ENCODE measurements at places on chromosomes 11 and 22.

- DNase-seq = no peak
These were observed 122.3 kb downstream of the ATXN10 start for GRCh38 chr22:45793892-45794291.

DNA sequence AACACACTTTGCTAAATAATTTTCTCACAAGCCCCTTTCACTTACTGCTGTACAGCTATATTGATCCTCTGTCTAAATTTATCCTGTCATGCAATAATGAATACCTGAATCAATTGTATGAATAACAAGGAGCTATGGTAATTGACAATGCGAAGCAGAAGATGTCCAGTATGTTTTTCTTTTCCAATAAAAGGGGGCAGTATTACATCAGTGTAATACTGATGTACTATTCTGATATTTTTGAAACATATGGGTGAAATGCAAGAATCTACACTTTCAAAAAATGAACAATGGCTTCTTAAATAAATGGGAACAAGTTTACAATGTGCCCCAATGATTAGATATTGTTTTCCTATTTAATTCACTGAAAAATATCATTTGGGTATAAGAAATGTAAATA, 315.1 kb downstream of the SOX6 start:
- no peak for DNase-seq

DNA sequence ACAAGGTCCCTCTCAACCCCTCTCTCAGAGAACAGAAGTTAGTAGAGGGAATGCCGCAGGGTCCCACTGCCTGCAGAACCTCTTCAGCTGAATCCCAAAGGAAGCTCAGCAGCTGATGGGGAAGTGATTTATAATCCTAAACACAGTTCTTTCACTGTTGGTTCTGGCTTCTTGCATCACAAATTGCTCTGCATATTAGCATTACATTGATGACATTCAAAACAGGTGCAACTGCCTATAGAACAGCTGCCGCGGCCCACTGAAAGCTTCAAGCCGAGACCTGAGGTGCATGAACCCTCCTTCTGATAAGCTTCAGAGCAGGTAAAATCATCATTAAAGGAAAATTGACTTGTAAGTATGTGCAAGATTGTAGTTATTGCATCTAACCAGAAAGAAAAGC, 75.2 kb upstream of the KIRREL3 start:
- no peak for DNase-seq

DNA sequence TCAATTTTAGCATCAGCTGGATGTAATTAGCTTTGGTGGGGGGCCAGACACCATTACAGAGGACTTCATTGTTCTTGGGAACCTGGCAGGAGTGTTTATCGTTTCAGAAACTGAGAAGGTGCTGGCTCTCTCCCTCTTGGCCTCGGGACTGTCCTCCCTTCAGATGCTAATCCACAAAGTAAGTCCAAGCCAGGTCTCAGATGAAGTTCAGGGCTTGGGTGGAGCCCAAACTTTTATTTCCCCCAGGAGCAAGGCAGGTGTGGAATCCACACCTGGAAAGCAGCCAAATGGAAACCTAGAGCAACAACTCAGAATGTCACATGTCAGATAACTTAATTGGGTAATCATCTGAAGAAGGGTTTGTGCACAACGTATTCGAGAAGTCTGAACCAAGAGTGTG, 119.2 kb downstream of the ME3 start:
- DNase-seq = no peak

DNA sequence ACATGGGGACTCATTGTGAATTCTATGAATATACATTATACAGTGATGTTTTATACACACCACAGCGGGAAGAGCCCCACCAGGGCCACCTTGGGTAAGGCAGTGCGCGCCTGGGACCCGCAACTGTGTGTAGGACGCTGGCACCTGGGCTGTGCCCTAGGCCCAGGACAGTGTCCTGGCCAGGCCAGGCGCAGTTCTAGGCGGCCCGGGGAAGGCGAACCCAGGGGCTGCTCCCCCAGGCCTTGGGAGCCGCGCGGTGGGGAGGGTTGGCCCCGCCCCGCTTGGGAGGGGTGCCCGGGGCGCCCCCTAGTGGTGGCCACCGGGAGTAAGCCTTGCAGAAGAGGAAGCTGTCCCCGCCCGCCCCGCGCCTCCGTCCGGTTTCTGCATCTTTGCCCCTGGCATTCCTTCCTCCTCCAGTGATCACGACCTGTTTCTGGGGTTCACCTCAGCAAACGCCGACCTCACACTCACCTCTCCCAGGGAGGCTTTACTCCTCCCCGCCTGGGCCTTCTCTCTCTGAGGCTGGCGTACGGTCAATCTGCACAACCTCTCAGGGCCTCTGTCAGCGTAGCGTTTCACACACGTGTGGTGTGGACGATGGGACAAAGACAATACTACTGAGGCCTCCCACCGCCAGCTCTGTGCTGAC, 9.5 kb upstream of the EHD1 start:
- peak; percentile 76 for DNase-seq

DNA sequence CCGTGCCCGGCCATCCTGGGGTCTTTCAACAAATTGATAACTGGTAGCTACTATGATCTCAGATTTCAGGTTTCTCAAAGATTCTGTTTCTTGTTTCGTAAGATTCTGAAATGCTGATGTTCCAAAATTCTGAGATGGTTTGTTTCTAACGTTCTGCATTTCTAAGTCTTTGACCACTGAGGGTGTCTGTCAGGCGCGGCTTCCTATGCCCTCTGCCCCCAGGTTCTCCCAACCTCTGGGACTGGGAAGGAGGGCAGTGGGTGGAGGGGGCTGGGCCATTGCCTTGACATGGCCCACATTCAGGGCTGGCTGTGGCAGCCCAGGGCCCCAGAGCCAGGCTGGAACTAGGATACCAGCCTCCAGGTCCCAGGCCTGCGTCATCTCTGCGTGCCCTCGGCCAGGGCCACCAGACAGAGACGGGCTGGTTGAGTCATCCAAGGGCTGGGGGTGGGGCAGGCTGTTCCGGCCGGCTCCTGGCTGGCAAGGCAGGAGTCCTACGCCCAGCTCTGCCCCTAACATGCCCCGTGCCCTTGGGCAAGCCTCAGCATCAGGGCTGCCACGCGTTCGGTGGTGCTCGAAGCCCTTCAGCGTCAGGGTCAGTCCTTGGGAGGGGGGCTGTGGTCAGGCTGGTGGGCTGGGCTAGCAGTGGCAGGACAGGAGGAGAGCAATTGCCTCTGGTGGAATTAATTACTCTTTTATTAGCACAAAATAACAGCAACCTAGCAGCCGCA, 5.2 kb downstream of the TMEM134 start:
- DNase-seq = no peak

DNA sequence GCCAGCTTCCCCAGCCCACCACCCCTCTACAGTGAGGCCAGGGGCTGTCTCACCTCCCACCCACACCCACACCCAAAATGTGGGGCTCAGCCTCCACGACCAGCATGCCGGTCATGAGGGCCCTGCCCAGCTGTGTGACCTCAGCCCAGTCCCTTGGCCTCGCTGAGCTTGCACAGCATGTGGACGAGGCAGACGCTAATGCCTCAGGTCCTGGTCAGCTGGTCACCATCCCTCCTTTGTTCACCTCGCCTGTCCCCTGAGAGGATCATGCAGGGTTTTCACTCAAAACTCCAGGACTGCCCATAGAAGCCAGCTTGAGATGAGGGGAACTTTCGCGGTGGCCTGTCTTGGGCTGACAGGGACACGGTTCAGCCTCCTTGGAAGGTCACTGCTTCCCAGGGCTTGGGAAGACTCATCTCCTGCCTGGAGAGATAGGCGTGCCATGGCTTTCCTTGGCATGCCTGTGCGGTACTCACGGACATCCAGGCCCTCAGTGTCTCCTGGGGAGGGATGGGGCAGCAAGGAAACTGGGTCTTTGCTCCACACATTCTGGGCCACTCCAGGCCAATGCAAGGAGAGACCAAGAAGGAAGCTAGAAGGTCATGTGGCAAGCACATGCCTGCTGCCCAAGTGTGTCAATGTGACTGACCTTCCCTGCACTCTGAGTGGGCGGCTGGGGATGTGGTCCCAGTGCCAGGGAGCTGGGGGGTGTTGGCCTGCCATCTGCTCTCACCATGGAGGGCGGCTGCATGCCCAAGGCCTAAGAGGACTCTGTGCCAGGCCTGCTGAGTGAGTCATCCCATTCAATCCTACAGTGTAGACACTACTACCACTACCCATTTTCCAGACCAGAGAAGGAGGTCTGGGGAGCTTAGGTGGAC, 3.2 kb upstream of the RTN4R start:
- DNase-seq = no peak

- no peak for DNase-seq
These were observed 37.6 kb upstream of the DBX1 start for GRCh38 chr11:20197881-20198280.

- DNase-seq = no peak
These were observed 690 bp downstream of the CKAP5 start for GRCh38 chr11:46845440-46845739.

- DNase-seq = no peak
These were observed 734 bp downstream of the SNU13 start for GRCh38 chr22:41687901-41688364.

DNA sequence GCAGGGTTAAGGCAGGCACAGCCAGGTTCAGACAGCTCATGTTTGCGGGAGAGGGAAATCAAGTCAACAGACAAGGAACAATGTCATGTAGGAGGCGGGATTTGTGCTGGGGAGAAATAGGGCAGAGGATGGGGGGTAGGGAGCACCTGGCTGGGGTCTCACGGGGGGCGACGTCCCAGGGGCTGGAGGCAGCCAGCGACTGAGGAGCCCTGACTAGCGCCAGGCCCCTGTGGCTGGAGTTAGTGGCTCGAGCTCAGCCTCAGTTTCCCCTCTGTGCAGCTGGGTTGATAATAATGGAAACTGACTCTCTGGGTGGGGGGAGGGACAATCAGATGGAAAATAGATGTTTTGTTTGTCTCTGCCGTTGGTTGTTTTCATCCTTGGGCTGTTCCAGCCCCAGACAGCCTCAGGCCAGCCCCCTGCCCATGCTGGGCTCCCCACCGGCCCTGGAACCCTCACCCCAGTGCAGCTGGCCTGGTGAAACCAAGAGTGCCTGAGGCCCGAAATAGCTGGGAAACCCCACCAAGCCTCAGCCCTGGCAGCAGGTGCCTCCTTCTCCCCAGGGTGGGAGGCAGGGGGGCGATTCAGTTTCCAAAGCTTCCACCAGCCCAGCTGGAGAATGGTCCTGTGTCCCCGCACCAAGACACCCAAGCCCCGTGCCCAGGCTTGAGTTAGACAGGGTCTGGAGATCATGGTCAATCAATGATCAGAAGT, 44.1 kb downstream of the IGLL5 start:
- no peak for DNase-seq

DNA sequence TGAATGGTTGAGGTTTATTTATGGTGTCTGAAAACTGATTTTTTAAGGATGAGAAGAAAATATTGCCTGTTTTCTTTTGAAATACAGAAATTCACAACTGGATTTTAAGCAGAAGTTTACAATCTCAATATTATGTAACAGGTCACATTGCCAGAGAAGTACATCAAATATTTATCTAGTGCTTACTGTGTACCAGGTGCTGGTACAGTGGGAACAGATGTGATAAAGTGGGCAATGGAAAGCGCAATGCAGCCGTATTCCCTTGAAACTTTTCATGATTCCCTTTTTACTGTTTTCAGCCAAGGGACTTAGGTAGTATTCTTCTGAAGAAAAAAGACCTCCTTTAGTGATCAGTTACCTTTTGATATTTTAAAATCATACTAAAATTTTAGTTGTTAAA, 49.6 kb downstream of the TTC17 start:
- no peak for DNase-seq

- DNase-seq = no peak
These were observed 139.2 kb downstream of the DSCAML1 start for GRCh38 chr11:117657794-117658193.

GRCh38 chr11:133809569-133810491, 35.5 kb downstream of the SPATA19 start:
- DNase-seq = no peak

GRCh38 chr22:31682751-31683150, 20.7 kb upstream of the PISD start:
- DNase-seq = no peak

DNA sequence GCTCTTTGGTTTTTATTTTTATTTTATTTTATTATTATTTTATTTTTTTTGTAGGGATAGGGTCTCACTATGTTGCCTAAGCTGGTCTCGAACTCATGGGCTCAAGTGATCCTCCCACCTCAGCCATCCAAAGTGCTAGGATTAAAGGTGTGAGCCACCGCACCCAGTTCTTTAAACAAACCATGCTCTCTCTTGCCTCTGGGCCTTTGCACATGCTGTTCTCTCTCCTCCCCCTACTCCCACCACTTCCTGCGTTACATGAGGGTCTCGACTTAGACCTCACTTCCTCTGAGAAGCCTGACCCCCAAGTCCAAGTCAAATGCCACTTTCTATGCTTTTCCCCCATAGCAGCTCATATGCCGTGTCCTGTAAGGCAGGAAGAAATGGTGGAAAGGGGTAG, 15.2 kb upstream of the TCF20 start:
- DNase-seq = no peak

DNA sequence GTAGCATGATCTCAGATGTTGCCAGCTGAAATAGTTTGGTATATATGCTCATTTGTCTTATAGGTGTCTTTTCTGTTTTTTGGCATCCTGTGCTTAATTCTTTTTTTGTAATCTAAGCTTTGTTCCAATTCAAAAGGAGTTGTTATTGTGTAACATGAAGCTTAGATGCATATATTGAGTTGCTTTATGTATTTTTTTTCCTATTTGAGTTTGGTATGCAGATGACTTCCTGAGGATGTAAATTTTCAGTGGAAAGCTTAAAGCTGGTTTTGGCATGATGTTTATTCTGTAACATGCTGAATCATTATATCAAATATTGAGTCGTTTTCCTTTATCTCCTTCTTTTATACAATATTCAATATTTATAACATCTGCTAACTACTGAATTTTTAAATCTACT, 69.4 kb downstream of the DDX10 start:
- no peak for DNase-seq

DNA sequence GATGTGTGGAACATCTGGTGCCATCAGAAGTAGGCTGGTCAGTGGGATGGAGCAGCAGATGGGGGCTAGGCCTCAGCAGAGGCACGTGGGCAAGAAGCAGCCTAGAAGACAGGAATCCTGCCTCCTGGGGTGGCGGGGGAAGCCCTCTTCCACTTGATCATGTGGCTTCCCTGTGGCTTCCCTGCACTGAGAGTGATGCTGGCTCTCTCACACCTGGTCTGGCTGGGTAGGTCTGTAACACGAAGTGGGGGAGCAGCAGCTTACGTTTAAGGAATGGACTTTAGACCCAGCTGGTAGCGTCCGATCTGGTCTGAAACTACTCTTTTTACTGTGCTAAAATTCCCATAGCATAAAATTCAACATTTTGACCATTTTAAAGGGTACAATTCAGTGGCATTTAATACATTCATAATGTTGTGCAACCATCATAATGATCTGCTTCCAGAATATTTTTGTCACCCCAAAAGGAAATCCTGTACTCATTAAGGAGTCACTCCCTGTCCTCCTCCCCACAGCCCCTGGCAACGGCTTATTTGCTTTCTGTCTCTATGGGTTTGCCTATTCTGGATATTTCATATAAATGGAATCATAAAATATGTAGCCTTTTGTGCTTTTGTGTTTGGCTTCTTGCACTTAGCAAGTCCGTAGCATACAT, 21.7 kb downstream of the PTPN5 start:
- no peak for DNase-seq

GRCh38 chr22:47592791-47593190, 830.3 kb downstream of the TBC1D22A start:
- DNase-seq = no peak
